ENCODE measurements at places on chromosomes 7 and 10.

DNA sequence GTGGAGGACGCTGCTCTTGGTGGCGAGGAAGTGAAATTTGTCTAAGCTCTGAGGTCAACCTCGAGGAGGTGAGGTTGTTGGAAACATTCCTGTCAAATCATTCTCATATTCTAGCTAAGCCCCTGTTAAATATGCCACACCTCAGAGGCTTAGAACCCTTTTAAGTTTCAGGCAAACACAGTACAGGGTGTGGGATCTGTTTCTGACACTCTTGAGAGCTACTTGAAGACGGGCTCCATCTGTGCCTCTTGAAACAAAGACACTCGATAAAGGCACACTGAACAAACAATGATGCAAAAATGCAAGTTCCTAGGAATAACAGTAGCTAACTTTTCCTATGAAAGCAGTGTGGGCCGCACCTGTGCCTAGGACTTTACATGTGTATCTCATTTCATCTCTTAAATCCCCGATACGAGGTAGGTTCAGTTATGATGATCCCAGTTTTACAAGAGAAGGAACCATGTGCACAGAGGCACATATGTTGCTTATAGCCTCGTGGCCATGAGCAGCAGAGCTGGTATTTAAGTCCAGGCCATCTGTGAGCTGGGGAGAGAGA, 299.2 kb downstream of the CCDC3 start:
- no peak for DNase-seq

DNA sequence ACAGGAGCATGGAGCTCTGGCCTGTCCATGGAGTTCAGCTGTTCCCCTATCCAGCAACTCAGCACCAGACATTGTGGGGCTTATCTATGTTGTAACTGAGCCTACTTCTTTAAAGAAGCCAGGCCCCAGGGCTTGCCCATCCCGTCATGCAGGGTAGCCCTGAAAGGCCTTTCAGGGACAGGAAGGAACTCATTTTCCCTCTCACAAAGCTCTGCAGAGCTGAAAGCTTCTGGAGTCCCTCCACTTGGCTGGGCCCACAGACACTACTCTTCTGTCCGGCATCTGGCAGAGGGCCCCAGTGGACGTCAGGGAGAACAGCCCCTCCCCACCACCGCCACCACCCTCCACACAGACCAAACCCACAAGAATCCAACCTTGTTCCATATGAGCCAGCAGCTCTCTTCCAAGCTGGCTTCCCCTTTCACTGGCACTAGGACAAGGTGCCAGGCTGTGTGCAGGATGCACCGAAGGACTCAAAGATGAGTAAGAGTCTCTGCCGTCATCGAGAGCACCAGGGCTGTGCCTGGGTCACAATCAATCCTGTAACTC, 33.1 kb downstream of the DENND2A start:
- no peak for DNase-seq

DNA sequence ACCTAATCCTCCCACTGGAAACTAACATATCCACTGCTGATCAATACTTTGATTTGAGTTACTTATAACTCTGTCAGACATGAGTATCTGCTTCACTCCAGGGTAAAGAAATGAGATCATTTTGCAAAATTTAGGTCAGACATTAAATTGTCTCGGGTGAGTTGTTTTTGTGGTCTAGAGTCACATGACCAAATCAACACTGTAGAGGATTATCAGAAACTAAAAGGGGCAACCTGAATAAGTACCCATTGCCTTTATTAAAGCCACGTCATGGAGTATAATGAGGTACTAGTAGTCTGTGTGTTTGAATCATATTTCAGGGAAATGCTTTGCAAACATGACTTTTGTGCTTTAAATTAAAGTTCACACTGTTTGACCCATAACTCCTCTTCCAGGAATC, 107.7 kb upstream of the ADO start:
- DNase-seq = no peak

DNA sequence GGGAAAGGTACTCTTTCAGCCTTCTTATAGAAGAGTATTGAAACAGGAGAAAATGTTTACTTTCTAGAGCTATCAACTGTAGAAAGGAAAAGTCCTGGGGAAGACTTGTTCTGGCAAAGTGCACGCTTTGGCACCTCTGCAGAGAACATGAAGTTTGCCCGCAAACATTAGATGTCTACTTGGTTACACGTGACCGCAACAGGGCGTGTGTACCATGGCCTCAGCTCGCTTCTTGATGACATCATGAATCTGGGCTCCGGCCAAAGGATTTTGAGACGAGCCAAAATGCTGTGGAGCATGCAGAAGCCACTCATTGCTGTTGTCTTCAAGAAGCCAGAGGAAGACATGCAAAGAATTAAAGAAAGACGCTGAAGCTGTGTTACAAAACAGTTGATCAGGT, 8.6 kb upstream of the TAS2R60 start:
- no peak for DNase-seq

GRCh38 chr10:48740988-48741387, 56.3 kb downstream of the WDFY4 start:
- no peak for DNase-seq

DNA sequence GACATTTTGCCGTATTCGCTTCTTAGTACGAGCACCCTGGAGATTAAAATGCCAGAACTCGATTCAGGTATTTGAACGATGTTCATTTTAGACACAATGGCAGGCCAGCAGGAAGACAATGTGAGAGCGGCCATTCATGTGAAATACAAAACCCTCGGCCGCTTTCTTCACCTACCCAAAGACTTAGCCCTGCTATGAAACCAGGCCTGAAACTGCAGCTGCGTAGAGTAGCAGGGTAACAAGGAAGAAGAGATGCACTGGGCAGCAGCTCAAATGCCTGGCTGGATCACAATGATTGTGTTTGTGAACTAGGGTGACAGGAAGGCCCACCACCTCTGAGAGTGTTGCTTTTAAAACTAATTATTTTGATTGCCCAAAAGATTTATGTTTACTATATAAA, 234.8 kb downstream of the TRIL start:
- DNase-seq = no peak

All from NCI-H748 treated with DMSO at 0.1 percent for 48 hours (cell line).